ENCODE measurements at places on chromosomes 2 and 18.

- no peak for DNase-seq
Measured at GRCh38 chr2:108316461-108317258, 28.0 kb downstream of the SULT1C2 start.

DNA sequence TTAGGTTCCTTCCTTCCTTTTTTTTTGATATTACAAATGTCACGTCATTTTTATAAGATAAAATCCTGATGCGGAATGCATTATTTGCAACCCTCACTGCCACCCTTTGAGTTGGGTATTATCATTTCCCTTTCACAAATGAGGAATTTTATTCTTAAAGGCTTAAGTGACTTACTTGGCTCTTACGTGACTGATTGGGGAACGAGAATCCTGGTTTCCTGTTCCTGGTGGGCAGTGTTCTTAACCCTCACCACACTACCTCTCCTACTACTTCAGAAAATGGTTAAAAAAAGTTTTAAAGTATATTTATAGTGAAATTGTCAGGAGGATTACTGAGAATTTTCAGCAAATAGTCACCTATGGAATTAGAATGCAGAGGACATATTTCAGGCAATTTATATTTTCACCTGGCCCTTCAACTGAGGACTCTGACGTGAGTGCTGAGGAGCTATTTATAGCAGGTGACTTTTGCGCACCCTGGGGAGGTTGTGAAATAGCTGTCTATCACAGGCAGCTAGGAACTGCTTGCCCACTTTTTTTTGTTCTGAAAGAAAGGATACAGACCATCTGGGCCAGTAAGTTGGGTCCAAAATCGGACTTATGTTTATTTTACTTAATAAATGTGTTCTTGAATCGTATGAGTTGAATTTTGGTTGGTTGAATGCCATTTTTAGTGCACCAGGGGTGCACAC is 18.7 kb upstream of the RASGRP3 start:
- DNase-seq = no peak

DNA sequence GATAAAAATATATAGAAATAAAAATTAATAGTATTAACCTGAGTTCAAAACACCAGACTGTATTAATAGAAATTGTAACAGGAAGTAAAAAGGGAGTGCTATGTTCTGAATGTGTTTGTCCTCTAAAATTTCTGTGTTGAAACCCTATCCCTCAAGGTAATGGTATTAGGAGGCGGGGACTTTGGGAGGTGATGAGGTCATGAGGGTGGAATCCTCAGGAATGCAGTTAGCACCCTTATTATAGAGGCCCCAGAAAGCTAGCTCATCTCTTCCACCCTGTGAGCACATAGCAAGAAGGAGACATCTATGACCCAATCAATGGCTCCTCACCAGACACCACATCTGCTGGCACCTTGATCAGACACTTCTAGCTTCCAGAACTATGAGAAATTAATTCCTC is 124.5 kb downstream of the CMPK2 start:
- no peak for DNase-seq

DNA sequence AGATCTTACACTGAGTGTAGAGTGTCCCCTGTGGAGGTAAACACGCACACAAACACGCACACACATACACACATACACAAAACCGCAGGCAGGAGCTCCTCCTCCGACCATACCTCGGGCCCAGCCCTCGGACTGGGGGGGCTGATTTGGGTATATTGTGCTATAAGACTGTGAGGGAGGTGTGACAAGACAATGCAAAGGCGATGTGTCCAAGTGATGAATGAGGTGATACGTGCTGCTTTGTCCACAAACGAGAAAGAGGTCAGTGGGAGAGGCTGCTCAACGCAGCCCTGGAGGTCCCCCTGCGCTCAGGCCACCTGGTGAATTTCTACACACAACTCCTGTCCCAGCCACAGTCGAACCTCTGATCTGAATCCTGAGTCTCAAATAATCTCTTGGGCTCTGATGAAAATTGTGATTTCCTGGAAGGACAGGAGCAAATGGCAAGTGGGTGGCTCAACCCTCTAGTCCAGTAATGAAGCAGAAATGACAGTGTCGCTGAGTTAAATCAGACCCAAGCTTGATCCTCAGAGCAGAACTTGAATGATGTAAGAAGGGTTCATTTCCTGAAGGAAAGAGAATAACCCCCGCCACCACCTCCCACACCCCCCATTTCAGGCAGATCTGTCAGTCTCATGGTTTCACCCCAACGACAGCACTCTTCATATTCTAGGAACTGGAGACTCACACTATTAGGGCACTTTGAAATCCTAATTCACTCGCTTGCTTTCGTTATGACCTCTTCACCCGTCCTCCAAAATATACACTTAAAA is 48.9 kb upstream of the ASXL2 start:
- DNase-seq = no peak

DNA sequence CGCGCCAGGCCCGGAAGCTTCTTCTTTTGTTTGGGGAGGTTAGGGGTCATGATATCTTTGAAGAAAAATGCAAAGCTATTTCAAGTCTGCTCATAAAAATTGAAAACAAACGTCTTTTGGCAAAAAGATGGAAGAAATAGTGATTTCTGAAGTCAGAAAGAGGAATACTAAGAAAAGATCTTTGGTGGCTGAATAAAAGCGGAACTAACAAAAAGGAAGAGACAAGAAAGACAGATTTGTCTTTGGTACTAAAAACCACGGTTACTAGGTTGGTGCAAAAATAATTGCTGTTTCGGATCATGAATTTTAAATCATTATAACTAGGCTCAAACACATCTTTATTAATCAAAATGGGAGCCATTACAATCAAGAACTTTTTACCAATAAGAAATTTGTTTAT is 164.6 kb upstream of the TRIB2 start:
- no peak for DNase-seq

GRCh38 chr2:58206785-58207184 is 34.3 kb downstream of the FANCL start:
- DNase-seq = no peak

GRCh38 chr18:26457195-26457594 is 91.2 kb downstream of the KCTD1 start:
- DNase-seq = no peak
